ENCODE measurements at places on chromosomes 5 and 9.

GRCh38 chr5:63686181-63686580 lies 276.1 kb downstream of the HTR1A start:
- no peak for DNase-seq

GRCh38 chr5:179294891-179295777 lies 50.1 kb downstream of the ADAMTS2 start:
- no peak for DNase-seq

DNA sequence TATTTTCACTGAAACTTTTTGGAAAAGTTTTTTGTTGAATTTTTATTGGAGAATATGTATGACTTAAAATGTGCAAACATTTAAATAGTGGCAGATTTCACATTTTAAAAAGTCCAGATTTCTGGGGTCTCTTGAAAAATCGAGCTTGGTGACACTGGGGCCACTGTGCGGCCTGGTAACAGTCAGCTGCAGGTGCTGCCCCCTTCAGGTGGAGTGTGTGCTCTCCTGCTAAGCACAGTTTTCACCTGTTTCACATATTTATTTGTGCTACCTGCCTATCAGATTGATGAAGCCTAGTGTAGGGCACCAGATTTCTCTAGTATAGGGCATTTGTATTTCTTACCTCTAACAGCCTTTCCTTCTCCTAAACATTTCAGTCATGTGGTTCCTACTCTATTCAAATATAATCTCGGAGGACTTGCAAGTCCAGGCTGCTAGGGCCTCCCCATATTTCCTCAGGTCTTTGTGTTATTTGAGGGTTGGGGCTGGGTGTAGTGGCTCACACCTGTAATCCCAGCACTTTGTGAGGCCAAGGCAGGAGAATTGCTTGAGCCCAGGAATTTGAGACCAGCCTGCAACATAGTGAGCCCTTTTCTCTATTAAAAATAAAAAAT lies 95.8 kb upstream of the KLF9 start:
- DNase-seq, result no peak

DNA sequence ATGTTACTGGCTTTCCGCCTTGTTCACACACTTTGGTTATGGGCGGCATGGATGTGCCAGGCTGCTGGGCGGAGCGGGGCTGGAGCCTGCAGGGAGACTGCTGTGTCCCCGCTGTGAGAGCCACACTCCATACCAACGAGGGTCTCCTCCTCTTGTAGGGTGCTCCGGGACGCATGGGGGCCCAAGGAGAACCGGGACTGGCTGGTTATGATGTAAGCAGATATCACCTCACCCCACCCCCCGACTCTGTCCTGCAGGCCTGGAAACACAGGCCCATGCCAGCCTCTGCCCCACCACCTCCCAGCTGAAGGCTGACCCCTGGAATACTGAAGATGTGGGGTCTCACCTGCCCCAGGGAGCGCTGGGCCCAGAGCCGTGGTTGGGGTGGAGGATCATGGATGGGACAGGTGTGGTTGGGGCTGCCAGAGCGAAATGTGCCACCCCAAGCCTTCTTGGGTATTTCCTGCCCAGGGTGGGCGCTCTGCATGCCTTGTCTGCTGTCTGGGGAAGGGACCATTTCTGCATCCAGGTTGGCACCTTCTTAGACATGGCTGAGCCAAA lies 39.3 kb upstream of the ORM1 start:
- DNase-seq, result no peak

DNA sequence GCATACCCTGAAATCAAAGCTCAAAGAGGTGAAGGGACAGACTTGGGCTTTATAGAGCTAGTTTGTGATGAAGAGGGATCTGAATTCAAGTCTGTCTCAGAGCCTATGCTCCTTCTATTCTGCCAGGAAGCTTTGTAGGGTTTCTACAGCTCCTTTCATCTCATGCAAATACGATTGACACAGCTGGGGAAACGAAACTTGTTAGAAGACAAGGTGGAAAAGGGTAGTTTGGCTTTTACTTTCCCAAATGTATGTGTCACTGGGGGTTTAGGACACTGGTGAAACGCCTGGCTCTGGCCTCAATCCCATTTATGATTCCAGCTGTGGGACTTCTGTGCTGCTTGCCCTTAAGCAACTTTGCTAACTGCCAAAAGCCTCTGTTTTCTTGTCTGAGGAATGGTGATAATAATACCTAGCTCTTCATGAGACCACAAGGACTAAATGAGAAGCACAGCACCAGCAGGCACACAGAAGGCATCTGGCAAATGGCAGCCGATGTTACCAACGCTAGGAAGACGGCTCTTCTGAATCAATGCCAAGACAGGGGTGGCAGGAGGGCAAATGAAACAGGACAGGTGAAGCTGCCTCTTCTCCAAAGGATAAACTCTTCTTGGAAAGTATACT lies 70.3 kb upstream of the EQTN start:
- no peak for DNase-seq

DNA sequence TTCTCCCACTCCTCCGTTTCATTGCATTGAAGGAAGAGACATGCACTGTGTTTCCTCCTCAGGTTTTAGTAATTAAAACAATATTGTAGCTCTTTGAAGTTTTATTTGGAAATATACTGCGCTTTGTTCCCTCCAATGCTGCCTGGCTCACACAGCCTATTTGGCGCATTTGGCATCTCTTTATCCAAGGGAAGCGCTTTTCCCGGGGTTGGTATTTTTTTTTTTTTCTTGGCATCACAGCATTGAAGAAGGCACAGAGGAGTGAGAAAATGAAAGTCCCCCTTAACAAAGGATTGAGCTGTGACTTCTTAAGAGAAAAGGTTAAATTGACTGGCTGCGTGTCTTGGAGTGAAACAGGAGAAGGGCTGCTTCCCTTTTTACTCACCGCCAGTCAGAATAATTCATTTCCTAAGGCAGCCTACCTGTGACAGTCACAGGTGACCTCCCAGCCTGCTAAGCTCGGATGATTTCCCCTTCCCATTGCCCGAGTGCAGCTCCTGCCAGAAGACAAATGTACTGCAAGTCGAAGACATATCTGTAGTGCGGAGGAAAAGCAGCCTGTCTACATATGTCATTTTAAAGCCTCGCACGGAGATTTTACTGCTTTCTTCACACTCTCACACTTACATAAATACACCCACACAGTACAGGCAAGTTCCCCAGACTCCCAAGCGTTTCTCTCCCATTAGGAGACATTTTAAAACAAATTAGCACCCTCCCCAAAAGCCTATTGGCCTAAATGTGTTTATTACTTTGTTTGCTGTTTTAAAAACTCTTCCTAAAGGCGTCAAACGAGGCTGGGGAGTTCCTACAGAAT lies 665.5 kb upstream of the ZNF608 start:
- no peak for DNase-seq

- no peak for DNase-seq
These were observed 237.0 kb downstream of the PAPPA start for GRCh38 chr9:116390303-116391228.

- no peak for DNase-seq
These were observed 204.8 kb upstream of the HAPLN1 start for GRCh38 chr5:83925321-83925954.

- no peak for DNase-seq
These were observed 57.3 kb downstream of the TRIO start for GRCh38 chr5:14200312-14200990.

- no peak for DNase-seq
These were observed 720.2 kb upstream of the TYRP1 start for GRCh38 chr9:11973011-11973410.

DNA sequence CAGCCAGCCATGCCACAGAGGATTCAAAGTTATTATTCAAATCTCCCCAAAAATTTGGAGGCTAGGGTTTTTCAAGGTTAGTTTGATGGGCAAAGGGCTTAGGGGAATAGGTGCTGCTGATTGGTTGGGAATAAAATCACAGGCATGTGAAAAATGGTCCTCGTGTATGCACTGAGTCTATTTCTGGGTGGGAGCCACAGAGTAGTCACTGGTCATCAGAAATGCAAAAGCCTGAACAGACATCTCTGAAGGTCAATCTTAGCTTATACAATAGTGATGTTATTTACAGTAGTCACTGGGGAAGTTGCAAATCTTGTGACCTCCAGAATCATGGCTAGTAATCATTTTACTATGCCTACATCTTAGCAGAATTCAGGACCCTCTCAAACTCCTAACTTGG lies 1.3 kb downstream of the IL33 start:
- DNase-seq, result no peak

GRCh38 chr9:79656169-79656568 lies 84.4 kb downstream of the TLE4 start:
- DNase-seq, result no peak

- no peak for DNase-seq
These were observed 635.4 kb downstream of the IRX1 start for GRCh38 chr5:4230786-4231641.

DNA sequence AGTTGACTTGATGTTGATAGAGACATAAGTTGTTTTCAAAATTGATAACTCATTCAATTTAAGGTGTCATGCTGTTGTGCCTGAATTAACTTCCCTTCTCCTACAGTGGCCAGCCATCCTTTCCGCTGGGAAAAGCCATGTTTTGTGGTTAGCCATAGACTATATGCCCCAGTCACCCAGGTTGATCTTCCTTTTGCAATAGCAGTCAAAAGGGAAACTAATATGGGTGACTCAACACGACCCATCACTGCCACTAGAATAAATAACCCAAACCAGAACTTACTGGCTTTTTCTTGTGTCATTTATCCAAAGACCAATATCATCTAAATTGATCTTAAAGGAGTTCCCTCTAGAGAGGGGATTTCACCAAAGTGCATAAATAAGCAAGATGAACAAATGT lies 87.4 kb downstream of the PTCD2 start:
- no peak for DNase-seq

- no peak for DNase-seq
These were observed 10.2 kb downstream of the CORO2A start for GRCh38 chr9:98182069-98182820.

GRCh38 chr9:136290508-136291000 lies 13.3 kb downstream of the CCDC187 start:
- no peak for DNase-seq

DNA sequence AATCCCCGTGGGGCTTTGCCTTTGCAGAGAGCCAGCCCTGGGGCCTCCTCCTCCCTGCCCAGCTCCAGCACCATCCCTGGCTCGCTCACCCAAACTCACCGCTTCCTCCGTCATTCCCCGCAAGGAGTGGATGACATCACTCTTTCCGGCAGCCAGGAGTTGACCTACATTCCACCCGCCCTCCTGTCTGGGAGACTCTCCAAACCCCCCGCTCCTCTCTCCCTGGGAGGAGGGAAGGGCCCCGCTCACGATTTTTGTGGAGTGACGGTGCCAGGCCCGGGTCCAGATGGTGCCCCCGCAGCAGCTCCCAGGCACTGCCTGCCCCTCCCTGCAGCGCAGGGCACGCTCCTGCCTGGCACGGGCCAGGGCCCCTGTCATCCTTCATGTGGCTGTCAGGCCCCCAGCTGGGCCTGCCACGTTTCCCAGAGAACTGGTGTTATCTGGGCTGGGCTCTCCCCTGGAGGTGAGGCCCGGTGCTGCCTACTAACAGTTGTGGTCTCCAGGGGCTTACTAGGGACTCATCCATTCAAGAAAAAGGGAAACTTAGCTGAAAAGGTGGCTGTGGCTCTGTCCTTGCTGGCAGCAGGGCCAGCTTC lies 52.3 kb downstream of the NTNG2 start:
- DNase-seq, result no peak

GRCh38 chr5:168198359-168198758 lies 93.1 kb upstream of the WWC1 start:
- DNase-seq, result no peak

- no peak for DNase-seq
These were observed 246.3 kb upstream of the TAS2R1 start for GRCh38 chr5:9876451-9876850.

GRCh38 chr5:131250751-131251475 lies 12.9 kb upstream of the CDC42SE2 start:
- no peak for DNase-seq

- no peak for DNase-seq
These were observed 46.6 kb downstream of the F2R start for GRCh38 chr5:76762484-76762883.

DNA sequence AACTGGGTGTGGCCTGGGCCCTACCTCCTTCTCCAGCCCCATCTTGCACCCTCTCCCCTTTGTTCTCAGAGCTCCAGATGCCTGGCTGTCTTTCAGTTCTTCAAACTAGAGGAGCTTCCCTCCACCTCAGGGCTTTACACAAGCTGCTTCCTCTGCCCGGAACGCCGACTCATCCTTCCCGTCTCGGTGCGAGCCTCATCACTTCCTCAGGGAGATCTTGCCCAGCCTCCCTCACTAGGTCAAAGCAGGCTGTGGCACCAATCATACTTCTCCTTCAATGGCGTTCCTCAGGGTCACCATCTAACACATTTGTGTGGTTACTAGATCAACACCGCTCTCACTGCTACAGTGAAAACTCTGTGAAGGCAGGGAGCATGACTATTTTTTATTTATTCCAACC lies 56.2 kb upstream of the ZSWIM6 start:
- no peak for DNase-seq

DNA sequence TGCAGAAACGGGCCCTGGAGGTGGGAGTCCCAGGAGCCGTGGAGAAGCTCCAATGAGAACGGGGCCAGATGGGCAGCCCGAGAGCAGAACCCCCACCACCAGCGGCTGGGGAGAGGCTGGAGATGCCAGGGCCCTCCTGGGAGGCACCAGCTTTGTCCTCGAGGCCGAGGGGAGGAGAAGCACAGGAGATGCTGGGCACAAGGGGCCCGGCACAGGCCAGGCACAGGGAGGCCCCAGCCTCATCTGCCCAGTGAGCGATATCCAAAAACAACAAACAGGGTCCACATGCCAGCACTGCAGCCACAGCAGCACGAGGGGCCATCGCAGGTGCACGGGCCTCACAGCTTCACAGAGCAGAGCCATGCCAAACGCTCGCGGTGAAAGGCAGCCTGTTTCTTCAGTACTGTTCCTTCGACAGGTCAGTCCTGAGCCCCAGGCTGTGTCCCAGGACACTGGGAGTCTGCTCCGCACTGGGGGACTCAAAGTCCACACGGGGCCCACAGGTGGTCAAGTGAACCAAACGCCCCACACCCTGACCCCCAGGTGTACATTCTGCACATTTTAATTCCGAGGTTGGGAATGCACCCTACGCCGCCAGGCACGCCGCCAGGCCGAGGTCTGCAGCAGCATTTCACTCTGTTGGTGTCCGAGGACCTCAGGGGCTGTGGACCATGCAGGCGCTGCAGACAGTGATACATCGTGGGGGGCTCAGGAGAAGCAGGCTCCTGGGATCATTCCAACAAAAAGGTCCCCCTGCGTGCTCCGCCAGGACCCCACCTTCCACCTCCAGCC lies 9.5 kb downstream of the LPCAT1 start:
- DNase-seq, result no peak

- DNase-seq, result peak; percentile 4
These were observed 117.0 kb downstream of the TRPM6 start for GRCh38 chr9:74770508-74771261.

DNA sequence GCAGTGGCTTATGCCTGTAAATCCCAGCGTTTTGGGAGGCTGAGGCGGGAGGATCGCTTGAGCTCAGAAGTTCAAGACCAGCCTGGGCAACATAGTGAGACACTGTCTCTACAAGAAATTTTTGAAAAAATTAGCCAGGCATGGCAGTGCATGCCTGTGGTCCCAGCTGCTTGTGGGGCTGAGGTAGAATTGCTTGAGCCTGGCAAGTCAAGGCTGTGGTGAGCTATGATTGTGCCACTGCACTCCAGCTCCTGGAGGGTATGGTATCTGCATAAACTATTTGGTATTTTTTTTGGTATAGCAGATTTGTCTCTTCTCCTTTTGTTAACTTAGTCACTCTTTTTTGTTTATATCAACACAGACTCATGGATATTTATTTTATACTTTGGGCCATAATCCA lies 61.5 kb upstream of the TEX48 start:
- DNase-seq, result no peak

- DNase-seq, result no peak
These were observed 63.6 kb upstream of the MAP3K1 start for GRCh38 chr5:56751572-56752313.

Measured in effector memory CD4-positive, alpha-beta T cell (primary cell).